ENCODE measurements at places on chromosomes 1 and 21. TPM values are rescaled to one million over a fixed set of nuclear protein-coding genes. Genes with fewer than 3 reads are reported as not detected.

- H3K27ac ChIP-seq: no peak overlapping the region
- no peaks in the 10 kb centered on the region for H3K4me1 ChIP-seq
- H3K4me3 ChIP-seq: no peak overlapping the region
- no peak for DNase-seq
These were observed 91.7 kb downstream of the NAV1 start for GRCh38 chr1:201630582-201630981.

GRCh38 chr1:95384567-95384966 lies 150.6 kb downstream of the RWDD3 start:
- H3K27ac ChIP-seq: no peak overlapping the region
- H3K36me3 ChIP-seq: no peaks in the 10 kb centered on the region
- no peaks in the 10 kb centered on the region for H3K4me1 ChIP-seq
- no peaks in the 10 kb centered on the region for H3K27me3 ChIP-seq
- H3K4me3 ChIP-seq: no peak overlapping the region
- DNase-seq: peak; percentile 52

The DMRTB1 gene
- not detected for total RNA-seq

DNA sequence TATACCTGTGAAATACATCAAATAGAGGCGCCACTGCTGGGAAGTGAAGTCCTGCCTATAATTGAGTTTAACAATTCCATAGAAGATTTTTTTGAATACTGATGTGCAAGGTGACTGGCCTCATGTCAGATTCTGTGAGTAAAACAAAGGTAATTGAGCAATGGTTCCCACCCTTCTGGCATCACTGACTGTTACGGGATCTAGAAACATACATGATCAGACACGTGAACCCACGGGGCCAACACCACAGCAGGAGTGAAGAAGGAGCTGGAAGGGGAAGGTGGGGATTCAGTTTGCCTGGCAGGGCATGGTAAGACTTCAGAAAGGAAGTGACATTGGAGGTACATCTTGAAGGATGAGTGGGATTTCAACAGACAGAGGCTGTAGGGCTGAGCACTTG lies 270.2 kb downstream of the DISC1 start:
- no peaks in the 10 kb centered on the region for H3K36me3 ChIP-seq
- H3K27ac ChIP-seq: no peak overlapping the region
- no peak for DNase-seq
- H3K4me3 ChIP-seq: no peak overlapping the region

Data from lung (tissue), 17 donors.